Tongue (tissue), 3 donors: ENCODE measurements at places on chromosomes 3 and 15.
A peak's percentile ranks its signal among the peaks of the same experiment; 100 is the strongest.

DNA sequence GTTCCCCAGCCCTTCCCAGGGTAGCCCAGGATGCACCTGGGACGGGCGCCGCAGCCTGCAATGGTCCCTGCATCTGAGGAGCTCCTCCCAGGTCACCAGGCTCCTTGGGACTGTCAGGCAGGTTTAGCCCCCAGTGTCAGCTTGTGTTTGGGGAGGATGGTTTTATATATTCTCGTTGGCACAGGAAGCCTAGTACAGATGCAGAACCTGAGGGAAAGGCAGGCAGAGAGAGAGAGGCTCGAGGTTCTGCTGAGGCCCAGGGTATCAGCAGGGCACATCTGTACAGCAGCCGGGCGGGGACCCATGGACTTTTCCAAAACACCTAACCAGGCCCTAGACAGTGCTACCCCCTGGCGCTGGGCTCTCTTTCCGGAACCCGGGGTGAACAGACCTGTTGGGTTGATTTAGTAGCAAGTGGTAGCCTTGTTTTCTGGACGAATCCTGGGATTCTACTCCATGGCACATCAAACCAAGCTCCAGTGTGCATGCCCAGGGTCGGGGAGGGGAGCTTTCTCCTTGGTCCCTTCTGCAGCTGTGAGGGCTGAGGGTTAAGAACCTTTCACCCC lies 8.6 kb downstream of the PAK6 start:
- DNase-seq = no peak

- no peak for DNase-seq
Measured at GRCh38 chr3:174598885-174599439, 260.2 kb upstream of the NAALADL2 start.

- DNase-seq = no peak
Measured at GRCh38 chr15:27414168-27414870, 443.3 kb downstream of the GABRG3 start.

DNA sequence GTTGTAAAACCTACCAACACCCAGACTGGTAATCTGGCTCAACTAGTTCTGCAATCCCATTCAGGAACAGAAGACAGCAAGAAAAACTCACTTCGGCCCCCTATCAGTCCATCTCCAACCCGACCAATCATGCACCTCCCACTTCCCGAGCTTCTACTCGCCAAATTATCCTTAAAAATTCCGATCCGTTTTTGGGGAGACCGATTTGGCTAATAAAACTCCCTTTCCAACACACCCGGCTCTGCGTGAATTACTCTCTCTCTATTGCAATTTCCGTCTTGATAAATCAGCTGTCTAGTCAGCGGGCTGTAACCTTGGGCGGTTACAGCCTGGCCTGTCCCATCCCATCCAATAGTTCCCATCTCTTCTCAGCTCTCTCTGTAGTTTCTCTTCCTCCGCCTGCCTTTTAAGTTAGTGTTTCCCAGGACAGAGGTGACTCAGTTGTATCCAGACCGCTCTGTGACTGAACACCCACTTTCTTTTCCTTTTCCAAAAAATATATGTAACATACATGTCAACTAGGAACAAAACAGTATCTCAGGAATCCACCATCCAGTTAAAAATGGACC lies 780 bp upstream of the ACAD9 start:
- peak; percentile 59 for DNase-seq

DNA sequence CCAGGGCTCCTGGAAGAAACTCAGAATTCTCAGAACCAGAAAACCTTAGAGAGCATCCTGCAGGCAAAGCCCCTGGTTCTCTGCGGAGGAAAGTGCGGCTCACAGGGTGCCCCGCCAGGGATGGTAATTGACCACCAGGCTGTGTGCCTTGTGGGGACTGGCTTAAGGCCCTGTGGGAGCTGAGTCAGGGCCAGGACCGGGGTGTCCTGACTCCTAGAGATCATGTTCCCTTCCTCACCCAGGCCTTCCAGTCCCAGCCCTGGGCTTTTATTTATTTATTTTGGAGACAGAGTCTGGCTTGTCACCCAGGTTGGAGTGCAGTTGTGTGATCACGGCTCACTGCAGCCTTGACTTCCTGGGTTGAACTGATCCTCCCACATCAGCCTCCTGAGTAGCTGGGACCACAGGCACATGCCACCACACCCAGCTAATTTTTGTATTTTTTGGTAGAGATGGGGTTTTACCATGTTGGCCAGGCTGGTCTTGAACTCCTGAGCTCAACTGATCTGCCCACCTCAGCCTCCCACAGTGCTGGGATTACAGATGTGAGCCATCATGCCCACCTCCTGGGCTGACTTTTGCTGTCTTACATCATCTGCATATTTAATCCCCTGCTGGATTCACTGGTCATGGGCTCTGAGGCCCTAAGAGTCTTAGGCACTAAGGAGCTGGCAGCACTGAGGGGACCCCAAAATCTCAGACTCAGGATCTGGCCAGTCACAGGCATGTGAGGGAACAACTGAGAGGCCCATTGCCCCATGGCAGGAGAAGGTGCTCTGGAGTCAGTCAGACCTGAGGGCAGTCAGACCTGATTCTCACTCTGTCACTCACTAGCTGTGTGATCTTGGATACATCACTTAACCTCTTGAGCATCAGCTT lies 20.4 kb upstream of the LAMP3 start:
- no peak for DNase-seq

- DNase-seq = peak; percentile 92
Measured at GRCh38 chr3:58679446-58679845, 12.9 kb upstream of the FAM3D start.

DNA sequence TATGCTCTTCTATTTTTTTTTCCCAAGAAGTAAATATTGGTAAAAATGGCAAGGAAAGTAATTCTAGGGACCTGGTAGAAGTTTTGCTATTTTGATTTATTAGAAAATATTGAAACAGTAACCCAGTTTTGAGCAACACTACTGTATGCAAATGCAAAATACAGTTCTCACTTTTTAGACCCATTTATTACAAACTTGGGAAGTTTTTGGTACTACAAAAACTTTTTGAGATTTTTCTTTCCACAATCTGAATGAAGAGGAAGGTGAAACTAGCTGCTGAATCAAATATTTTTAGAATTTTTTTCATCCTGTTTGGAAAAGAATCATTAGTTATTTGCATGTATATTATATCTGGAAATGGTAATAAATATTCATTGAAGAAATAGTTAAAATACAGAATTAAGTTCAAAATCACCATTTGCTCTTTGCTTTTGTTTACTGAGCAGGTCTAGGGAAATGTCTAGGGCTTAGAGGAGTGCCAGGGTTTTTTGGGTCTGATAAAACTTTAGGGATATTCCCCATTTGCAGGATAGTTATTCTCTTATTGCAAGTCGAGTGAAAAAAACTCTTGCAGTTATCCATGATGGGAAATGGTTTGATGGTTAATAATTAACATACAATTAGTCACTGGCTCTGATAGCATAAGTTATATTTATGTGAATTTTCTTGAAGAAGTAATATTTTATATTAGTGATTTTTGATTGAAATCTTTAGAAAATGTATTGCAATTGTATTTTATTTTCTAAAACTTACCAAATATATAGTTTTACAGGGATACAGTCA lies 47.0 kb downstream of the TCF12 start:
- no peak for DNase-seq

DNA sequence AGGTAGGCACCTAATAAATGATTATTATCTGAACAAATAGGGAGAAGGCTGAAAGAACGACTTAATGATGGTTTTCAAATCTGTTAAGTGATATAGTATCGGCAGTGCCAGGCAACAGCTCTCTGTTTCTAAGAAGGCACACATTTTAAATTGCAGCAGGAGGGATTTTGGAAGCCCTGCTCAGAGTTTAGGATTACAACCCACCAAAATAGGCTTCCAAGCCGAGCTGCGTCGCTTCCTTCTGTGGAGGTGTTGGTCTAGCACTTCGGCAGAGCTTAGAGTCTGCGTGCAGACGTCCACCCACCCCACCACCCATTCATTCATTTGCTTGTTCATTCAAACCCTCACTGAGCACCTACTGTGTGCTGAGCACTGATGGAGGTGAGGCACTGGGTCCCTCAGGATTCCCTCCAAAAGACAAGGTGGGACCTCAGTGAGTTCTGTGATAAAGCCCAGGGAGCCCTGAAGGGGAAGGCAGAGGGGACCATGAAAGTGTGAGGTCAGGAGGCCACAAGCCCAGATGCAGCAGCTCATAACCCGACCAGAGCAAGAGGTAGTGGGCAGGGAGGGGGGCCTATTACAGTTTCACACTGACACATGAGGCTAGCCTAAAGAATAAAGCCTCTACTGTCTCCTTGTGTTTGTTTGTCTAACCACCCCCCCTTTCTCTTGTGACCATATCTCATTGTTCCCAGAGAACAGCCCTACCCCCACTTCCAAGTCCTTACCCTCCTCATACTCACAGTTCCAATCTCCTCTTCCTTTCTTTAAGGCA lies 8.9 kb downstream of the ADCY5 start:
- DNase-seq = no peak

- DNase-seq = no peak
Measured at GRCh38 chr3:17473761-17474160, 268.7 kb downstream of the TBC1D5 start.

GRCh38 chr15:78102741-78103140 lies 10.4 kb downstream of the SH2D7 start:
- no peak for DNase-seq

DNA sequence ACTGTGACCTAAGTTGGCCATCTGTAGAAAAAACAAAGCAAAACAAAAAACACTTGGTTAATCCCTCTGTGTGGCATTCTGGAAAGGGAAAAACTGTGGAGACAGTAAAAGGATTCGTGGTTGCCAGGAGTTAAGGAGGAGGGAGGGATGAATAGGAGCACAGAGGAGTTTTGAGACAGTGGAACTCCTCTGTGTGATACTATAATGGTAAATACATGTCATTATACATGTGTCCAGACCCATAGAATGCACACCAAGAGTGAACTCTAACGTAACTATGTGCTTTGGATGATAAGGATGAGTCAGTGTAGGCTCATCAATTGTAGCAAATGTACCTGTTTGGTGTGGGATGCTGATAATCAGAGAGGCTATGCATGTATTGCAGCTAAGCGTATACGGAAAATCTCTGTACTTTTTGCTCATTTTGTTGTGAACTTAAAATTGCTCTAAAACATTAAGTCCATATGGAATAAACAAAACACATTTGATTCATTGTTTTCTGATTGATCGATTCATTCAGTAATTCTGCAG lies 33.4 kb downstream of the RAP2B start:
- DNase-seq = no peak

DNA sequence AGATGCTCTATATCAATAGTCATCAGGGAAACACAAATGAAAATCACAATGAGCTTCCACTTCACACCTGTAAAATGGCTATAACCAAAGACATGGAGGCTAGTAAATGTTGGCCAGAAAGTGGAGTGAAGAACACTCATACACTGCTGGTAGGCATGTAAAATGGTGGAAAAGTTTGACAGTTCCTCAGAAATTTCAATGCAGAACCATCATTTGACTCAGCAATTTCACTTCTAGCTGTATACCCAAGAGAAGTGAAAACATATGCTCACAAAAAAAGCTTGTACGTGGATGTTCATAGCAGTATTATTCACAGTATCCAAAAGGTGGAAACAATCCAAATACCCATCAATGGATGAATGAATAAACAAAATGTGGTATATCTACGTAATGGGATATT lies 19.2 kb upstream of the TOP2B start:
- DNase-seq = no peak

DNA sequence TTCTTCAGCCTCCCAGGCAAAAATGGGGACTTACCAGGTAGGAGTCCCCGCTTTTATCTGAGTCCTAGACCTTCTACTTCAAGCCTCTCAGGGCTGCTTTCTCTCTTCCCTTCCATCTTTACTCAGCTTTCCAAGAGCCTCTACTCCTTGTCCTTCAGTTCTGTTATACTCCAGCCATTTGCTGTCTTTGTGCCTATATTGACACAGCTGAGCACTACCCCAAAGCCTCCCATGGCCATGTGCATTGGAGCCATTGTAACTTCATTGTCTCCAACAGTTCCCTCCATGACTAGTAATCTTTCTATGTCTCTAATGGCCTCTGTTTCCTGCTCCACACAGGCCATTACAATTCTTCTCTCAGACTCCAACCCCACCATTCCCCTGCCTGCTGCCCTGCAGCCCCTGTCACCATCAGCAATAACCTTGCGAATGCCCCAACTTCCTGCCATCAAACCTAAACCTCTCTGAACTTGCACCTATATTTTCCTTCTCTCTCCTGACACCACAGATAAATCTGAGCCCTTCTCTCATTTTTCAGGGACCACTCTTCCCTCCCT lies 77.9 kb upstream of the ADPGK start:
- DNase-seq = no peak

DNA sequence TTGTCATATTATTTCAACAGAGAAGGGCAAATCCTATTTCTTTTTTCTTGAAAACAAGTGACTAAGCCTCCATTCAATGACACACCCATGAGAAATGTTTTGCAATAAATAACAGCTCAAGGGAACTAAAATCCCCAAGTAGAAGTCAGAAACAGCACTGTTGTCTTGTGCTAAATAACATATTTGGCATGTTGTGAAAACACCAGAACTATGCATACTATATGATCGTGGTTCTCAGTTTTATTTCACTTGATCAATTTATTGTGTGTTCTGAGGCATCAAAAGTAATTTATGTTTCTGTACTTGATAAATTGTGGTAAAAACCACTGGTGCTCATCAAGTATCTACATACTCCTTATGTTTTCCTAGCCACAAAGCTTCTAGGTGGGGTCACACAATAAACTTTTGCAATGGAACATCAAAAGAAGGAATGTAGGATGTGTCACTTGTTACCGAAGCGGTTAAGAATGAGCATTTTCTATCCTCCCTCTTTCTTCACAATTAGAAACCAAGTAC lies 691.7 kb upstream of the CBLB start:
- no peak for DNase-seq

DNA sequence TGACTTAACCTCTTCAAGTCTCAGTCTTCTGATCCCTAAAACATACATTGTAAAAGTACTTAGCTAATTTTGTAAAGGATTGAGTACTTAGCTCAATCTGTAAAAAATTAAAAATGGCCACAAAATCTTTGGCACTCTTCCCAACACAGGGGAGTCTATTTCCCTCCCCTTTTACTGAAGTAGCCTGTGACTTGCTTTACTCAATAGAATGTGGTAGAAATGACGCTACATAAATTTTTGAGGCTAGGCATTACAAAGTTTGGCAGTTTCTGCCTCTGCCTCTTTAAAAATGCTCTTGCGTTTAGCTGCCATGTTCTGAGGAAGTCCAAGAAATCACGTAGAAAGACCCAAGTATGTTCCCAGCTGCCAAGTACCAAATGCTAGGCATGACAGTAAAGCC lies 80.2 kb downstream of the CBLB start:
- DNase-seq = no peak

- no peak for DNase-seq
Measured at GRCh38 chr3:10396931-10397330, 76.0 kb upstream of the SEC13 start.

GRCh38 chr3:25593001-25593400 lies 71.7 kb downstream of the TOP2B start:
- DNase-seq = no peak

DNA sequence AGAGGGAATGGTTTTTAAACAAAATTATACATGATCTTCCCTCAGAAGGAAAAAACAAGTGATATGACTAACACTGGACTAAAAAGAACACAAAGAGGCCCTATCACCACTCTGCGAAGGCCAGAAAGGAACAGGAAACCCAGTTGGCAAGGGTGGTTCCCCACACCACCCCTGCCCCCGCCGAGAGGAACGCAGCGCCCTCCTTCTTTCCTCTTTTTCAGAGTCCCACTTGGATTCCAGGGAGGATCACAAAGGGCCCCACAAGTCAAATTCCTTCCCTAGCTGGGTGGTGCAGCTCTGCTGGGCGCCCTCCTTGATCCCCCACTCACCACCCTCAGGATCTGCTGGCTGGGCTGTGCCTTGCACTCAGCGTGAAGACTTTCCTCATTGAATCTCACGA lies 29.8 kb downstream of the PLA1A start:
- DNase-seq = no peak

- DNase-seq = no peak
Measured at GRCh38 chr3:11495948-11496557, 147.7 kb downstream of the VGLL4 start.
